ENCODE measurements at places on chromosomes 7 and 10. TPM values are rescaled to one million over a fixed set of nuclear protein-coding genes. Genes with fewer than 3 reads are reported as not detected.
A peak's percentile ranks its signal among the peaks of the same experiment; 100 is the strongest.

Gene ANKRD7
- total RNA-seq: 1.2 TPM

DNA sequence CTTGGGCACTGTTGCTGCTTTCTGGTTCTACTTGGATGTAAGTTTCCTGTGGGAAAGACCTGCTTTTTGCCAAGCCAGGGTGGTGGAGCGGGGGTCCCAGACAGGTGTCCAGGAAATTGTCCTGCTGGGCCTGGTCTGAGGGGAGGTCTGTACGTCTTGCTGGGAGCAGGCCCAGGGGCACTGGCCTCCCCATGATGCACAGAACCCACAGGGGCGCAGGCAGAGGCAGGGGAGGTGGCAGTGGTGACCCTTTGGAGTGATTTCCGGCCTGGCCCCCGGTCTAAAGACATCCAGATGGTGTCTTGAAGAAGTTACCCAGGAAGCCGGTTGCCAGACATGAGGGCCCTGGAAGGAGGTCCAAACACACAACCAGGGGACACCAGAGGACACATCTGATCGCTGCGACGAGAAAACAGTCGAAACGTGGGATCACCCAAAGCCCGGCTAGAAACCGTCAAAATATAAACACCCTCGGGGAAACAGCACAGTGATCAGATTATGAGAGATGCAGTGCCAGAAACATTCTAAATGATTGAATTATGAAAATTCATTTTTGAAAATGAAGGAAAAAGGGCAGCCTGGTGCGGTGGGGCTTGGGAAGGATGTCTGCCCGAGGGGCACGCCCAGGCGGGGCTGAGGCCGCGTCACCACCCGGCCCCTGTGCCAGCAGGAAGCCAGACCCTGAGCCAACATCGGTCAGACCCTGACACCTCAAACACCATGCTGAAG lies 59.6 kb downstream of the TMEM270 start:
- DNase-seq: no peak

DNA sequence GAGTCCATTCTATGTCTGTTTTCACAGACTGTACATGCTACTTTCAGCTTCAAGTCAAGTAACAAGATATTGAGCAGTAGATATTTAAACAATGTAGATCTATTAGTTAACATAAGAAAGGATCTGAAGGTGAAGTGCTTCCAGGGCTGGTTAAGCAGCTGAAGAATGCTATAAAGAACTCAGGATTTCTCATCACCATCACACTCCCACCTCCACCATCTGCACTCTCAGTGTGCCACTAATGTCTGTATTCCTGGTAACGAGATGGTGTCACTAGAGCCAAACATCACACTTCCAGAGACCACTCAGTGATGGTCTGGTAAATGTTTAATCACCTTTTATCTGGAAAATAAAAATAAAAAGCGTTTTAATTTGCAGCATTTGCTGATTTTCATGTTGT lies 224.0 kb upstream of the FERD3L start:
- no peak for DNase-seq

GRCh38 chr7:5419539-5420066 lies 4.0 kb downstream of the TNRC18 start:
- no peak for DNase-seq

GRCh38 chr7:24384362-24385030 lies 100.5 kb downstream of the NPY start:
- no peak for DNase-seq

- peak; percentile 70 for DNase-seq
Measured at GRCh38 chr7:74061840-74062539, 21.6 kb upstream of the LIMK1 start.

GRCh38 chr7:142587578-142588191 lies 161.6 kb upstream of the PRSS1 start:
- DNase-seq: no peak

GRCh38 chr7:39952374-39952773 lies 2.3 kb downstream of the CDK13 start:
- no peak for DNase-seq

Measured in activated CD8-positive, alpha-beta T cell treated with anti-CD3 and anti-CD28 coated beads for 36 hours (primary cell).